ENCODE measurements at places on chromosomes 12 and 14.

GRCh38 chr12:94244165-94245133 is 96.1 kb downstream of the PLXNC1 start:
- no peak for DNase-seq

DNA sequence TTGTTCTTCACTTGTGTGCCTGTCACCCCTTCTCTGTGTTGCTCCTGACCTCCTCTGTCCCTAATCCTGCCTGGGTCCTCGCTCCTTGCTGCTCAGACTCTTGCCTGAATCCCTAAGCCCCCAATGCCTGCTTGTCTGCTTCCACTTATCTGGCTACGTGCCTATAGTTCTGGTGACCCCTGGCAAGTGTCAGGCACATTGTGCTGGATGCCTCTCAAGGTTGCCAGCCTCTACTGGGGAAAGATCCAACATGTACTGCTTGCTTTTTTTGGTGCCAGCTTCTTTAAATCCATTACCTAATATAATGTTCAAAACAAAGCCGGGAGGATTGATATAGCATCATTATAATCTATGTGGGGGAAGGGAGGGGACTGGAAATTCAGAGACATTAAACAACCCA is 448.0 kb upstream of the CCDC196 start:
- DNase-seq, result no peak

DNA sequence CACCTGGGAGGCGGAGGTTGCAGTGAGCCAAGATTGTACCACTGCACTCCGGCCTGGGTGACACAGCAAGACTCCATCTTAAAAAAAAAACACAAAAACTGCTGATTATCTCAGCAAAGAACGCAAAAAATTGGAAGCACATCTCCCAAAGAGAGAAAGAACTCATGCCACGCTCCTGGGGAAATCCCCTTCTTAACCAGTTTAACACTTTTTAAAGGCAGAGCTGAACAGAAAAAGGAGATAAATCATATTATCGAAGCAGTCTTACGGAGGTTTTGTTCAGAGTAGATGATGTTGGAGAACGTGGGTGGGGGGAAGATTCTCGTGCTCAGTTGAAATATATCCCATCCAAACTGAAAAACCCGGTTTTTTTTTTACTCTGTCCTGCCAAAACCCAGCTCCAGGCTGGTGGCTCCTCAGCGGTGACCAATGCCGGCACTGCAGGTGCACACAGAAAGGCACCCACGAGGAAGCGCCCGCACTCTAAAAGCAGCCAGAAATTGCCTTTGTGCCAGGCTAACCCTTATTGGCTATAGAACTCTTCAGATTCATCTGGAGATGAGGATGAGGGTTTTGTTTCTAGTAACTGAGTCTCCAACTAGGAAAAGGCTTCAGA is 100.2 kb upstream of the PARP11 start:
- no peak for DNase-seq

DNA sequence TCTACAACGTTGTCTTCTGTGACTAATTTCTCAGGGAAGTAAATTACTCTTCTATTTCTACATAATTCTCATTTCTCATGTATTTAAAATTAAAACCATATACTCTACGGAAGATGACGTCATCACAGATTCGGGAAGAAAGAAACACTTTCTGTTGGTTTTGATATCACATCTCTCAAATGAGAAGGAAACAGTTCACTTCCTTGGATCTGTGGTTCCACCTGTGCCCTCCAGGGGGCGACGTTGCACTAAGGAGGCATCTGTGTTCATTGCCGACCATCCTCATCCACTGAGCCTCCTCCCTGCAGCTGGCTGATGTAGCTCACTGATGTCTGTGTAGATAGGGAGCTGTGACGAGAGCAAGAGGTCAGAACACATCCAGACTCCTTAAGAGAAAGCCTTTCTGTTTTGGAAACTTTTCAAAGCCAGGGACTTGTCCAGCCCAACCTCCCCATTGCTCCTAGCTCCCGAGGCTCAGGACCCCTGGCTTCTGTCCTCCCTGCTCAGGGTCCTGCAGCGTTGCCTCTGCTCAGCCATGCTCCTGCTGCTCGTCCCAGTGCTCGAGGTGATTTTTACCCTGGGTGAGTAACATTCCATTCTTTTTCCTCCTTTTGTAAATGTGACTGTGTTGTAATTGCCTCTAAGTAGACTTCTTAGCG is 172.7 kb upstream of the OR4E1 start:
- DNase-seq, result peak; percentile 24

DNA sequence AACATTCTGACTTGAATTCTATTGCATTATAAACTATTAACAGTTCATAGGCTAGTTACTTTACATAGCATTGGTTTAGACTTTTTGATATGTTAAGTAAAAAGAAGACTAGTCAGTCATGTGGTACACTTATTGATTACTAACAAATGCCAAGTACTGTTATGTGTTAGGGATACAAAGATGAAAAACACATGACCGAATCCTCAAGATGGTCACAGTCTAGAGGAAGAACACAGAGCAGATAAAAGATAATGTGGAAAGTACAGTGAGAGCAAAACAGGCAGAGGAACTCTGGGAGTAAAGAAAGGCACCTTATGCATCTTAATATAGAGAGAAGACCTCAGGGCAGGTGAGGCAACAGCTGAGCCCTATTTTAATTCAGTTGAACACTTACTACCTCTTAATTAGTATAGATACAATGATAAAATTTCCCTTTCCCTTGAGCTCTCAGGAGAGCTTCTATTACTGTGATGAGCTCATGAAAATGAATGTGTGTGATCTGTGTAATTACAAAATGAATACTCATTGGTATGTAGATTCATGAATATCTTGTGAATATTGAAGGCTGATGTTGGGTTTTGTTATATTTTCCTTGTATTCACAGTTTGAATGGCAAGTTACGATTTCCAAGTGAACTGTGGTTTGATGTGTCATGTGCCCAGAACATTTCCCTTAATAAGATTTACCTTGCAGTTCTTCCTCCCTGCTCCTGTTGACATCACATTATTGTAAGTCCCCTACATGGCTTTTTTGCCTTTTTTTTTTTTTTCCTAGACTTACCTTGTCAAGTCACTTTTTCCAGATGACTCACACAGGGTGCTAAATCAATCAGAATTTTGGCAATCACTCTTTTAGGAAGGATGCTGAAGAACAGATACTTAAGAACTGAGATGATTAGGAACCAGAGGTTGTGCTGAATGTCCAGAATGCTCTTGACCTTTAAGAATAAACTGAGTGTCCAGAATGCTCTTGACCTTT is 29.5 kb upstream of the MSRB3 start:
- DNase-seq, result no peak

GRCh38 chr12:114504311-114504710 is 98.4 kb upstream of the TBX5 start:
- DNase-seq, result no peak

DNA sequence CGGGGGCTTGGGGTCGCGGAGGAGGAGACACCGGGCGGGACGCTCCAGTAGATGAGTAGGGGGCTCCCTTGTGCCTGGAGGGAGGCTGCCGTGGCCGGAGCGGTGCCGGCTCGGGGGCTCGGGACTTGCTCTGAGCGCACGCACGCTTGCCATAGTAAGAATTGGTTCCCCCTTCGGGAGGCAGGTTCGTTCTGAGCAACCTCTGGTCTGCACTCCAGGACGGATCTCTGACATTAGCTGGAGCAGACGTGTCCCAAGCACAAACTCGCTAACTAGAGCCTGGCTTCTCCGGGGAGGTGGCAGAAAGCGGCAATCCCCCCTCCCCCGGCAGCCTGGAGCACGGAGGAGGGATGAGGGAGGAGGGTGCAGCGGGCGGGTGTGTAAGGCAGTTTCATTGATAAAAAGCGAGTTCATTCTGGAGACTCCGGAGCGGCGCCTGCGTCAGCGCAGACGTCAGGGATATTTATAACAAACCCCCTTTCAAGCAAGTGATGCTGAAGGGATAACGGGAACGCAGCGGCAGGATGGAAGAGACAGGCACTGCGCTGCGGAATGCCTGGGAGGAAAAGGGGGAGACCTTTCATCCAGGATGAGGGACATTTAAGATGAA is 630 bp downstream of the FOS start:
- DNase-seq, result peak; percentile 26

- no peak for DNase-seq
Observed at GRCh38 chr12:100897240-100897639, 102.7 kb downstream of the ANO4 start.

GRCh38 chr12:89882792-89883191 is 174.2 kb upstream of the ATP2B1 start:
- DNase-seq, result no peak

DNA sequence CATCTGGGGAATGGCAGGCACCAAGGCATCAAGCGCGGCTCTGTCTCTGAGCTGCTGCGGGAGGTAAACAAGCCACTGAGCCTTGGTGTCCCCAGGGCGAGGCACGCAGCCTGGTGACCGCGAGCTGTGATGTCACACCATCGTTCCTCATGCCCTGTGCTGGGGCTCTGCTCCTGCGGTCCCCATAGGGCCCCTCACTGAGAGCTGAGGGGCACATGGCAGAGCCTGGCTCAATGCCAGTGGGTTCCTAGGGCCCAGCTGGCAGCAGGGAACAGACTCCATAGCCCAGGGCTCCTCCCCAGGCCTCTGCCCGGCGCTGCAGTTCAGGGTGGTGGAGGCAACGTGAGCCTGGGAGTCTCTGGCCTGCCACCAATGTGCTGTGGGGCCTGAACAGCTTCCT is 22.6 kb downstream of the CHGA start:
- peak; percentile 35 for DNase-seq

- DNase-seq, result no peak
Observed at GRCh38 chr12:46752396-46752795, 73.4 kb downstream of the SLC38A4 start.

- DNase-seq, result peak; percentile 78
Observed at GRCh38 chr12:109775172-109775881, 57.9 kb downstream of the TRPV4 start.

DNA sequence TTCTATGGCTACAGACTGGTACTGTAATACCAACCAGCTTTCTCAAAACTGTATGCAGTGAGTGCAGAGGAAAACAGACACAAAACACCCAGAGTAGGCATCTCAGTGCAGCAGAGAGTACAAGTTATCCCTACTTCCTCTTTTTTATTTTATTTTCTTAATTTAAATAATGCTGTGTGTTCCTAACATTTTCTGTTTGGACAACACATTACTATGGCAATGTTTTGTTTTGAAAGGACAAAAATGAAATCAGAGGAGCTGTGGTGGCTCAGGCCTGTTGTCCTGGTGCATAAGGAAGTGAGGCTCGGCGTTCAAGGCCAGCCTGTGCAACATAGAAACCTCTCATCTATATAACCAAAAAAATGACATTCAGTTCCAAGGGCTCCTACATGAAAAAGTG is 33.7 kb upstream of the SELPLG start:
- DNase-seq, result no peak

DNA sequence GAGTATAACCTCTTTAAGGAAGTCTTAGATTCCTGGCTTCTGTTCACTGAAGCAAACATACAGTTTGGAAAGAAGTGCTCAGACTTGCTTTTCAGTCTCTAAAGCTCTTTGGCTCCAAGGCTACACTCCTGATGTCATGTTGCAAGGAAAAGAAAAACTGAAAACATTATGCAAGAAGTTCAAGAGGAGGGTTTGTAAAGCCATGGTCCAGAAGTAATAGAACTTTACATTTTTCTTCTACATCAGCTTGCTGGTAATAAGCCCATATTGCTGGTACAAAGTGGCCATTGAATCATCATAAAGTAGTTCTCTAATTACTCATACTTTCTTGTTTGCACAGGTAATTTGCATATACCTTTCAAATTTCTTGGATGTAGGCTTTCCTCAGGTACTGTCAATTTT is 83.6 kb downstream of the BBS10 start:
- DNase-seq, result no peak

GRCh38 chr12:122724641-122725243 is 5.9 kb downstream of the HCAR1 start:
- DNase-seq, result no peak

DNA sequence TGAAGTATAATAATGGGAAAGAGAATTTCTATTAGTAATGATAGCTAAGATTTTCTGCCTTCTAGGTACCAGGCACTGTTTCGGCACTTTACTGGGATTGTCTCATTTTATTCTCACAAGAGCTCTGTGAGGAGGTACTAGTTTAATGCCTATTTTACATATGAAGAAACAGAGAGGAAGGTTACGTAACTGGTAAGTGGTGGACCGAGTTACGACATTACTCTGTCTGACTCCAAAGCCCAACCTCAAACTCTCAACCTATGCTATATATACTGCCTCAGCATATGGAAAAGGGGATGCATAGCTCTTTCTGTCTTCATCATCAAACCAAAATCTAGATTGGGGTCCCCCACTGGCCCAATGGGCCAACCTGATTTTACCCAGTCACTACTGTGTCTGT is 133.5 kb downstream of the KTN1 start:
- DNase-seq, result no peak

Measured in SHP77 (cell line).